ENCODE measurements at places on chromosomes 6 and 20.

GRCh38 chr6:12097791-12098190 is 85.7 kb downstream of the HIVEP1 start:
- no peak for DNase-seq

DNA sequence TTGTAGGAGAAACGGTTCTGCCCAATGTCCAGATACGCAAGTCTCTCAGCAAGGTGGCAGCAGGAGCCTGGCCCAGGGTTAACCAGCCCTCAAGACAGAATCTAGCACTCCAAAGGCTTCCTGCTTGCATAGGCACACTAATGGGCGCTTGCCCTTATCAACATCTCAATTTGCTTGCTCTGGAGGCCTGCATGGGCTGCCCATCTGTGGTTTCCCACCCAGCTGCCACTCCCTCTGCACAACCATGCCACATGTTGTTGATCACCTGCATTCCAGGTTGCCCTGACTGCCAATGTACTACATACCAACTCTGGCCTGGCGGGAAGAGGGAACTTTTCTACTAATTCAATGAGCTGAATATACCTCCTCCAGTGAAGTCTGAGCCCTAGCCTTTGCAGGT is 74.6 kb downstream of the ATG5 start:
- no peak for DNase-seq

- DNase-seq = no peak
Measured at GRCh38 chr20:57866250-57867106, 156.7 kb upstream of the PMEPA1 start.

GRCh38 chr20:47359530-47360296 is 3.2 kb upstream of the ZMYND8 start:
- no peak for DNase-seq

- no peak for DNase-seq
Measured at GRCh38 chr6:26552640-26553188, 14.5 kb downstream of the HMGN4 start.

GRCh38 chr6:35663447-35664235 is 25.1 kb downstream of the FKBP5 start:
- no peak for DNase-seq

- DNase-seq = no peak
Measured at GRCh38 chr6:6193221-6193745, 127.2 kb downstream of the F13A1 start.
